ENCODE measurements at places on chromosomes 1 and 21. TPM values are rescaled to one million over a fixed set of nuclear protein-coding genes. Genes with fewer than 3 reads are reported as not detected.

Gene IBA57
- total RNA-seq = 4.6 TPM

Gene OR2T35
- total RNA-seq = not detected

Gene LMX1A
- not detected for total RNA-seq

Gene SLC30A1
- total RNA-seq = 23.5 TPM

Gene CCDC30
- 0.76 TPM for total RNA-seq

Gene FAM72A
- 10.6 TPM for total RNA-seq

Gene NCAM2
- total RNA-seq = not detected

Gene RGS8
- total RNA-seq = not detected

Gene ATXN7L2
- 2.2 TPM for total RNA-seq

Gene PSMB4
- 442 TPM for total RNA-seq

Gene KMO
- 0.53 TPM for total RNA-seq

Gene LRRC3
- 1.7 TPM for total RNA-seq

Gene GORAB
- 7.3 TPM for total RNA-seq

Gene TEDDM1
- not detected for total RNA-seq

Gene TNFRSF8
- 0.05 TPM for total RNA-seq

Gene FAAH
- total RNA-seq = 0.61 TPM

Gene NBPF4
- total RNA-seq = 0.15 TPM

Gene TRABD2B
- total RNA-seq = 3.3 TPM

Gene DNALI1
- not detected for total RNA-seq

Gene GPR61
- total RNA-seq = not detected

Gene NBPF9
- total RNA-seq = 14.2 TPM

Gene TAS1R1
- not detected for total RNA-seq

Gene SUSD4
- total RNA-seq = 0.91 TPM

Gene LRP8
- total RNA-seq = 36.2 TPM

Gene KIF14
- 9.0 TPM for total RNA-seq

Gene BSDC1
- 20.6 TPM for total RNA-seq

Gene SEMA6C
- 2.2 TPM for total RNA-seq

Gene RUNX1
- 7.4 TPM for total RNA-seq

Gene PDE9A
- 1.2 TPM for total RNA-seq

Gene MROH9
- not detected for total RNA-seq

Gene ZNF648
- total RNA-seq = not detected

Gene C8B
- total RNA-seq = not detected

Gene CFHR5
- not detected for total RNA-seq

Gene CLIC6
- total RNA-seq = 0.09 TPM

Gene CASQ2
- not detected for total RNA-seq
